ENCODE measurements at places on chromosomes 7 and 10.

DNA sequence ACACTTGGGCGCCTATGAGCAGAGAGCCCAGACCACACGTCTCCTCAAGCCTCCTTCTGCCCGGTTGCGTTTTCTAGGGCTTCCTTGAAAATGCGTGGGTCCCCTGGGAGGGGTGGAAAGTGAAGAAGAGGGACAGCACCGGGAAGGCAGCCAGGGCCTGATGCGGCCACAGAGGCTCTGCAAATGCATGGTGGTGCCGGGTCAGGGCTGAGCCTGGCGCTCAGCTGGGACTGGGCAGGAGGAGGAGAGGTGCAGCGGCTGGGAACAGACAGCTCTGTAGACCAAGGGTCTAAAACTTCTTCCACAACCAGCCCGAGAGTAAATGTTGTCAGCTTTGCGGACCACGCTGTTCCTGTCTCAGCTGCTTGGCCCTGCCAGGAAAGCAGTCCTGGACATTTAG lies 1.6 kb downstream of the DPYSL4 start:
- DNase-seq = no peak

DNA sequence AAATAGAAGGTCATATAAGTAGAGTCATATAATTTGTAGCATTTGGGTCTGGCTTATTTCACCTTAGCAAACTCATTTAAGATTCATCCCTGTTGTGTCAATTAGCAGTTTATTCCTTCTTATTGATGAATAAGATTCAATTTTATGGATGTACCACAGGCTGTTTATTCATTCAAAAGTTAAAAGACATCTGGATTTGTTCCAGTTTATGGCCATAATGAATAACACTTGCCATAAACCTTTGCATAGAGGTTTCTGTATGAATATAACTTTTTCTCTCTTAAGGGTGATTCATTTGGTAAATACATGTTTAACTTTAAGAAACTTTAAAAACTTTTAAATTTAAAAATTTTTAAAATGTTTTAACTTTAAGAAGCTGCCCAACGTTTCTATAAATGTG lies 66.4 kb downstream of the CPED1 start:
- no peak for DNase-seq

GRCh38 chr7:74228951-74229900 lies 19.4 kb downstream of the LAT2 start:
- no peak for DNase-seq

DNA sequence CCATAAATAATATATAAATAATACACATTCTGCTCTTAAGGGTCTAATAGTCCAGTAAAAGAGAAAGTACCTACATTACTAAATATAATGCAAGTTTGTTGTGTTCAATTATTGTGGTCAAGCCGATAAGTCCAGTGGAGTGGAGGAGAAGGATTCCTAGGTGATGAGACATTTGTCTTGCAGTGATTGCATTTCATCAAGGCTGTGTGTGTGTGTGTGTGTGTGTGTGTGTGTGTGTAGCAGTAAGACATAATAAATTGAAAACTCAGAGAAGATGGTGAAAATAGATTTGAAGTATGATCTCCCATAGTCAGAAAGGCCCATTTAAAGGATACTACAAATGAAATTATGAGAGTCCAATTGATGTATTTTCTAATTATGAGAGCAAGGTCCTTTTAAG lies 192.5 kb upstream of the SEMA3C start:
- DNase-seq = no peak

GRCh38 chr7:91446819-91447218 lies 182.6 kb downstream of the FZD1 start:
- DNase-seq = no peak

- DNase-seq = no peak
Measured at GRCh38 chr10:13445656-13446400, 83.0 kb downstream of the BEND7 start.

DNA sequence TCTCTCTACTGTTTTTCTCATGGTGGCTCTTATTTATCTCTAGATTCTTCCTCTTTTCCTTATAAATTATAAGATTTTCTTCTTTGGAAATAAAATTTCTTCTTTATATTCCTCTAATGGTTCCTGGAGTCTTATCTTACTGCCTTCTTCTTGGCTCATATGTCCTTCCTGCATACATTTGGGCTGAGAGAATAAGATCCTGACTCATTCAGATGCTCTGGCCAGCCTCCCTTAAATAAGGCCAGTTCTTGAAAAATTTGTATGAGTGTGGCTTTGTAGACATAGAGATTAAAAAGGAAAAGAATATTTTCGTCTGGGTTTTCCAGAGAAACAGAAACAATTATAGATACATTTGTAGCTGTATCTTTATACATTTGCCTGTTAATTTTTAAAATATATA lies 411.3 kb downstream of the KIF20B start:
- DNase-seq = no peak

- DNase-seq = no peak
Measured at GRCh38 chr7:754531-755412, 27.7 kb upstream of the PRKAR1B start.

Measured in stimulated activated CD4-positive, alpha-beta T cell treated with anti-CD3 and anti-CD28 coated beads, Interleukin-1b, Interleukin-23, amount 100 ng/mL, for 24 hours (primary cell).